Activated CD4-positive, alpha-beta T cell treated with anti-CD3 and anti-CD28 coated beads, Interleukin-2, amount 10 ng/mL, durations not matched to agents 7 days and 5 days (primary cell): ENCODE measurements at places on chromosomes 5 and 9. TPM values are rescaled to one million over a fixed set of nuclear protein-coding genes. Genes with fewer than 3 reads are reported as not detected.

DNA sequence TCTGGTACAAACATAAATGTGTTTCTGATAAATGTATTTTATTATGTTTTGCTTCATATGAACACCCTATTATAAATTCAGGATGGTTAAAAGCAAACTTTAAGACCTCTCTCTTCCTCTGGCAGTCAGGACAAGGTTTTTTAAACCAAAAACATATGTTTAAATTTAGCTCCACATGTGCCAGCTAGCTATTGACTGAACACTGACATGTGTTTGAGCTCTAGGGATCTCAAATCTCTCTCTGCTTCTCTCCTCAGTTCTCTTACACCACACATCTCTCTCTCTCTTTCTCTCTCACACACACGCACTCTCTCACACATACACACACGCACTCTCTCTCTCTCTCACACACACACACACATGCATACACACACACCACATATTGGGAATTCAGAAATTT, 150.1 kb upstream of the RFX3 start:
- H3K36me3 ChIP-seq = peaks cover 7% of the 10 kb centered on the region
- no peak overlapping the region for H3K4me3 ChIP-seq
- H3K4me1 ChIP-seq = no peaks in the 10 kb centered on the region
- no peak overlapping the region for H3K27ac ChIP-seq
- no peaks in the 10 kb centered on the region for H3K27me3 ChIP-seq
- no peak for DNase-seq

MIGA2 gene
- total RNA-seq = 43.1 TPM

- no peaks in the 10 kb centered on the region for H3K36me3 ChIP-seq
- H3K27me3 ChIP-seq = peaks cover 29% of the 10 kb centered on the region
- no peak overlapping the region for H3K27ac ChIP-seq
- no peaks in the 10 kb centered on the region for H3K4me1 ChIP-seq
- no peak overlapping the region for H3K4me3 ChIP-seq
Measured at GRCh38 chr5:39452846-39453245, 28.1 kb upstream of the DAB2 start.

PHF24 gene
- not detected for total RNA-seq

GZMA gene
- total RNA-seq = 168 TPM

DNA sequence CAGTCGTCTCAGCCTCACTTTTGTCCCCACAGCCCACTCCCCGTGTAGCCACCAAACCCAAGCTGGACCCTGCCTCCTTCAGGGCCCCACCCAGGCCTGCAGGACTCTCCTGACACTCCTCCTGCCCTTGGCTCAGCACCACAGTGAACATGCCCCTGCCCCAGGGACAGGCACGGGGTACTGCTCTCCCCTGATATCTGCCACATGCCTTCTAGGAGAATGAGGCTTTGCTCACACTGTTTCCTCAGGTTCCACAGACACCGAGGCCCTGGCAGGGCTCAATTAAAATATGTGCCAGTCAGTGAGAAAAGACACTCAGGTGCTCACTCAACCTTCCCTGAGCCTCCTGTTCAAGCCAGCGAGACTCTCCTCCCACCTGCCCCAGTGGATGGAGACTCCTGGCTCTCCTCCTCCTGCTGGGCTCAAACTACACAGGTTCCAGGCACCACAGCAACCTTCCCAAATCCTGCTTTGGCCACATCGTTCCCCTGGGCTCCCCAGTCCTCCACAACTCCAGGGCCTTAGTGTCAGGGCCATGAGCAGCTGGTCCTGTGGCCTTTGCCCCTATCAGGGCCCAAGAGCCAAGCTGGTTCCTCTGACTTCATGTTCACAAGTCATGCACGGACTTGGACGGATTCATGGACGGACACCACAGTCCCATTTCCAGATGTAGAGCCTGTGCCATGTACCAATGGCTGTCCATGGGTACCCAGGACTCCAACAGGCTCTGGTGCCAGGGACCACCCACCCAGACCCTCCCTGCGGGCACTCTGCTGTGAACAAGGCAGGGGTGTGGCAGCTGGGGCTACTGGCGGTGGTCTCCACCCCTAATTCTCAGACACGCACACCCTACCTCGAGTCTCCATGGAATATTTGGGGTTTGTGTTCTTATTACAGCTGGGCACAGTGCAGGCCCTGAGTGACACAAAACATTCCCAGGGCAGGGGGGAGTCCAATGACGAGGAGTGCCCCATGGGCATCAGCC, 36.6 kb downstream of the BICD2 start:
- DNase-seq = no peak
- H3K4me3 ChIP-seq = no peak overlapping the region
- H3K27ac ChIP-seq = peak overlapping the region; percentile 36
- H3K36me3 ChIP-seq = peaks cover 12% of the 10 kb centered on the region
- peaks cover 24% of the 10 kb centered on the region for H3K4me1 ChIP-seq
- H3K27me3 ChIP-seq = no peaks in the 10 kb centered on the region

SPOCK1 gene
- 0.15 TPM for total RNA-seq

GRCh38 chr5:176519810-176520720, 17.1 kb downstream of the RNF44 start:
- H3K4me3 ChIP-seq = no peak overlapping the region
- no peaks in the 10 kb centered on the region for H3K27me3 ChIP-seq
- peaks cover 12% of the 10 kb centered on the region for H3K4me1 ChIP-seq
- DNase-seq = no peak

DNA sequence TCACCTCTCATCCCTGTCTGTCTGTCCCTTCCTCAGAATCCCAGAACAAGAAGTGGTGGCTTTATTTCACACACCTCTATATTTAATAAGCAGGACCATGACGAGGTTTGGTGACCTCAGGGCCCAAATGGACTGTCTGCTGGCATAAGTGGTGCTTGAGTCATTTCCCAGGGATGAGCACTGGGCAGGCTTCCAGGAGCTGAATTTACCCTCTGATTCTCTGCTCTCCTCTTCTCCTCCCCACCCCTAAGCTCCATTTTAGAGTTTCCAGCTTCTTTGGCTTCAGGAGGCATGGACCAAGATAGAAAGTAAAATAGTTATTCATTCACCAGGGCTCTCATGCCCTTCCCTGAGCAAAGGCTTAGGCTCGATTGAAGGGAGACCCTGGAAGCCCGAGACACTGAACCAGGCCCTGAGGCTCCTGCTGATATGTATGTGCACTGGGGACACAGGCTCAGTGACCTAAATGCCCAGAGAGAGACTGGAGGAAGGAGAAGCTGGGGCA, 69.1 kb downstream of the PPARGC1B start:
- H3K4me3 ChIP-seq = no peak overlapping the region
- H3K27ac ChIP-seq = peak overlapping the region; percentile 6
- no peaks in the 10 kb centered on the region for H3K4me1 ChIP-seq
- no peaks in the 10 kb centered on the region for H3K36me3 ChIP-seq
- DNase-seq = no peak
- no peaks in the 10 kb centered on the region for H3K27me3 ChIP-seq

GRCh38 chr5:111869681-111870080, 112.7 kb upstream of the NREP start:
- H3K27ac ChIP-seq = no peak overlapping the region
- no peaks in the 10 kb centered on the region for H3K27me3 ChIP-seq
- H3K36me3 ChIP-seq = no peaks in the 10 kb centered on the region

DNA sequence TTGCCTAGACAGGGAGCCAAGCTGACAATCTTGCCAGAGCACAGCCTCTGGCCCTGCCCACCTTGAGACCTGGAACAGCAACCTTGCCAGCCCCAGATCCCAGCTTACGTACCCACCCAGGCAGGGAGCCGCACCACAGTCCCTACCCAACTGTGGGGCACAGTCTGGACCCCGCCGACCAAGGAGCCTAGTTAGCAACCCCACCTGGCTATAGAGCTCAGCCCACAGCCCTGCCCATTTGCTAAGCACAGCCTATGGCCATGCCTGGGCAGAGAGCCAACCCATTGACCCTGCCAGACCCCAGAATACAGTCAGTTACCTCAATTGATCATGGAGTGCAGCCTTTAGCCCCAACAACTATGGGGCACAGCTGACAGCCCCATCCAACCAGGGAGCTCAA, 97.9 kb upstream of the SH3GL2 start:
- no peaks in the 10 kb centered on the region for H3K36me3 ChIP-seq
- H3K27ac ChIP-seq = no peak overlapping the region
- H3K4me3 ChIP-seq = no peak overlapping the region
- H3K4me1 ChIP-seq = no peaks in the 10 kb centered on the region

DNA sequence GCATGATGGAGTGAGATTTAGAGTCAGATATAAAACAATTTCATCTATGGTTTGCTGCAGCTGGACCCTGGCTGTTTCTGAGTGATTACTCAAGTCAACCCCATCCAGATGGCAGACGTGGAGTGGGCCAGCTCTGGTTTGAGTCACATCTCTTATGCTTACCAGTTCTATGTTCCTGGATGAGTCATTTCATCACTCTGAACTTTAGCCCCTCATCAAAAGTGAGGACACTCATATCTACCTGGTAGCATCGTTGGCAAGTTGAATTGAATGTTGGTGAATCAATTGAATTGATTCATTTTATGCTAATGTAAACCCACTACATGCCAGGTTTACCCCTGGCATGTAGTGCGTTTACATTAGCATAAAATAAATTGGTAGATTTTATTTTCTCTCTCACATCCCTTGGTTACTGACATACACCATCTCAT, 176.4 kb downstream of the FGF18 start:
- H3K4me1 ChIP-seq = no peaks in the 10 kb centered on the region
- no peak overlapping the region for H3K4me3 ChIP-seq
- DNase-seq = no peak
- H3K27me3 ChIP-seq = peaks cover 3% of the 10 kb centered on the region
- no peaks in the 10 kb centered on the region for H3K36me3 ChIP-seq
- H3K27ac ChIP-seq = no peak overlapping the region

- H3K27ac ChIP-seq = no peak overlapping the region
- H3K36me3 ChIP-seq = no peaks in the 10 kb centered on the region
- no peak overlapping the region for H3K4me3 ChIP-seq
- no peaks in the 10 kb centered on the region for H3K27me3 ChIP-seq
Measured at GRCh38 chr9:116643691-116644090, 43.4 kb upstream of the TRIM32 start.

DNA sequence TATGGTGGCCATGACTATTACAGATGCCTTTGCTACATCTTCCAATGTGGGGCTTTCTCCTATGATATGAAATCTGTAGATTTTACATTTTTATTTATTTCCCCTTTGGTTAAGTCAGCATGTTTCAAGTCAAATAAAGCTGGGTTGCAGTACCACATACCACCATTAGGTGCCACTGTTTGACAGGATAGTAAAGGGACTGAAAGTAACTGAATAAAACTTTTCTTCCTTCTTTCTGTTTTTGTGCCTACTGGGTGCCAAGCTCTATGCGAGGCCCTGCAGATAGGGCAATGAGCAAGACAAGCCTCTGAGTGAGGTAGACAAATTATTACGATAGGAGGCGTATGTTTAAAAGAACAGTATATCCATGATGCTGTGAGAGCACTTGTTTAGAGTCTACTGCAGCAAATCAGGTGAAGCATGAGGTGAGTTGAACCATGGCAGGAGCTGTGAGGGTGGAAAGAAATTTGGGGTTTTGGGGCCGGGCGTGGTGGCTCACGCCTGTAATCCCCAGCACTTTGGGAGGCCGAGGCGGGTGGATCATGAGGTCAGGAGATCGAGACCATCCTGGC, 64.8 kb downstream of the GDNF start:
- H3K36me3 ChIP-seq = no peaks in the 10 kb centered on the region
- no peaks in the 10 kb centered on the region for H3K27me3 ChIP-seq
- DNase-seq = peak; percentile 32
- H3K27ac ChIP-seq = no peak overlapping the region
- H3K4me1 ChIP-seq = no peaks in the 10 kb centered on the region

DNA sequence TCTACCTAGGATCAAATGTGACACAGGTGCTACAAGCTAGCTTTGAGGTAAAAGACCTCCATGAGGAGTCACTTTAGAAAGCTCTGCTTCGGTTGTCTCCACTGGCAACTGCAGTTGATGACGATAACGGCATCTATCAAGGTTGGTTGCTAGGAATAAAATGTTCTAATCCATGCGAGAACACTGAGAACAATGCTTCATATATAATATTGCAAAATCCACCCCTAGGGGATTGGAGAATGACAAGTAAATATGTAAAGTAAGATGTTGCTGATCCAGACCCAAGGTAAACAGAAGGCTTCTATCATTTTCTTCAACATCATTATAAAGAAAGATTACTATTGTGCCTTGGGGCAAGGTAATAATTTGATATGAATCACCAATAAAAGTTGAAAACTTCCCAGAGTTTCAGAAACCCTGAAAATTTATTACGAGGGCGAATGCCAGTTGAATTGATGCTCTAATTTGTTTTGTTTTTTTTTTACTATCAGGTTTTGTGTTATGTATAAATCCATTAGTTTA, 1003.4 kb downstream of the CDH18 start:
- H3K36me3 ChIP-seq = no peaks in the 10 kb centered on the region
- no peaks in the 10 kb centered on the region for H3K27me3 ChIP-seq
- no peak for DNase-seq
- no peaks in the 10 kb centered on the region for H3K4me1 ChIP-seq

DOCK2 gene
- 270 TPM for total RNA-seq

DNA sequence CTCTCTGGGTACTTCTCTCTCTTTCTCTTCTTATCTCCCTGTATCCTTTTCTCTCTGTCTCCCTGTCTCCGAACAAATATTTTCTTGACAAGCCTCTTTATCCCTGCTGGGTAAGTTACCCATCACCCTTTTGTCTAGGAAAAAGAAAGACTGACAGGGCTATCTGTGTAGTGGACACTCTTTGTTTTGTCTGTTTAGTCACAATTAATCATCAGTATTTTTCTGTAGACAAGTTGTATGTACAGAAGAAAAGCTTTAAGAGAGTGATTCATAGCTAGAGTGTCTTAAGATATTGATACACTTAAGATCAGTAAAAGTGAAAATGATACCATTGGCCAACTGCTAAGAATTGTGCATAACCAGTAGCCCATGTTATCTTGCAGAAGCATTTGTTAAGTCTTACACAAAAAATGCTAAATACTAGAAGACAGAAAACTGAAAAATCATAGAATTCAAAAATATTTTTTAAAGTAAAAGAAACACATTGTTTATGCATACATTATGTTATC, 1043.8 kb upstream of the EDIL3 start:
- no peak overlapping the region for H3K27ac ChIP-seq
- H3K4me3 ChIP-seq = no peak overlapping the region
- no peaks in the 10 kb centered on the region for H3K27me3 ChIP-seq
- no peaks in the 10 kb centered on the region for H3K4me1 ChIP-seq
- DNase-seq = no peak
- no peaks in the 10 kb centered on the region for H3K36me3 ChIP-seq

GRCh38 chr5:118553662-118554061, 434.7 kb downstream of the DTWD2 start:
- no peak for DNase-seq
- no peak overlapping the region for H3K27ac ChIP-seq
- no peaks in the 10 kb centered on the region for H3K27me3 ChIP-seq
- H3K36me3 ChIP-seq = no peaks in the 10 kb centered on the region
- no peak overlapping the region for H3K4me3 ChIP-seq

DNA sequence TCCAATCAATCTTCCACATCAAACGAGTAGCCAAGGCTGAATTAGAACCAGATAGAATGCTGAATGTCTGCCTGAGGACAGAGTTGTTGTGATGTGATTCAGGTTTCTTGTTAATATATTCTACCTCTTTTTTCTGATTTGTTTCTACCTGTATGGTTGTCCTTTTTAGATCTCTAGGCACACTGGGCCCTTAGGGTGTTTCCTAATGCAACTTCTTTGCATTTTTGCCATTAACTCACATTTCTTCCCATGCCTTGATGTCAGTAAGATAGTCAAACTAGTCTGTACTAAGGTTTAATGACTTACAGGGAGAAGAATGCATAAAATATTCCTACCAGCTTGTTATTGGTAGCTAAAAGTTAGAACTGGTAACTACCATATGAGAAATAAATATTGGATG, 413.6 kb downstream of the CCDC171 start:
- no peak for DNase-seq
- H3K36me3 ChIP-seq = no peaks in the 10 kb centered on the region
- H3K4me3 ChIP-seq = no peak overlapping the region
- H3K27me3 ChIP-seq = no peaks in the 10 kb centered on the region
